Amniotic stem cell (primary cell): ENCODE measurements at places on chromosomes 12 and 14.

- DNase-seq = peak; percentile 85
Observed at GRCh38 chr12:75177997-75178396, 31.6 kb downstream of the KCNC2 start.

DNA sequence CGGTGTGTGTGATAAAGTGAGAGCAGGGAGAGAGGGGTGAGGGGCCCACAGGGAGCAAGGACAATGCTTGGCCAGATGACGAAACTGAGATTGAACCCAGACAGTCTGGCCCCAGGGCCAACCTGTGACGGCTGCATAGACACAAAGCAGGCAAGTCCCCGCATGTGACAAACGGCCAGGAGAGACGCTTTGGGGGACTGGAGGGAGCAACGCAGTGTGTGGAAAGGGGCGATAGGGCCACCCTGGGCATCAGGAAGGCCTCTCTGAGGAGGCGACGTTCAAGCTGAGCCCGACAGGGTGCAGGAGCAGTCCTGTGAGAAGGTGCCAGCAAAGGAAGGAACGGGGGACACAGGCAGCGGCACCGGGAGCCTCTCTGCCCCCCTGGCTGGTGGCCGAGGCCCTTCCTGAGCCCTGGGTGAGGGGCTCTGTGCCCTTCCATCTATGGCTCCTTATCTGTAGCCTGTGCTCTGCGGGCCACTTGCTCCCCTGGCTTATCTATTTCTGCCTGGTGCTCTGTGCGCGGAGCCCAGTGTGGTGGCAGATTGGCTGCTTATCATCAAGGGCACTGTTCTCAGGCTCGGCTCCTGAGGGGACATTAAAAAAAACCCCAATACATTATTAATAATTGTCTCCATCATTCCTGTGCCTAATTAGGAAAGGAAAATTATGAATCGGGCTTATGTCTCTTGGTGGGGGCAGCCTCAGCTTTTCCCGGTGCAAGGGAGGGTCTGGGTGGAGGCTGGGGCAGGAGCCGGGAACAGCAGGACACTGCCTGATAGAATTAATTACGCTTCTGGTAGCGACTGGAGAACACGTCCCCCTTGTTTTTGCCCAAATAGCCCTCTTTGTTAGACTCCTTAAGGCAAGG, 39.8 kb downstream of the PRIMA1 start:
- DNase-seq = no peak

DNA sequence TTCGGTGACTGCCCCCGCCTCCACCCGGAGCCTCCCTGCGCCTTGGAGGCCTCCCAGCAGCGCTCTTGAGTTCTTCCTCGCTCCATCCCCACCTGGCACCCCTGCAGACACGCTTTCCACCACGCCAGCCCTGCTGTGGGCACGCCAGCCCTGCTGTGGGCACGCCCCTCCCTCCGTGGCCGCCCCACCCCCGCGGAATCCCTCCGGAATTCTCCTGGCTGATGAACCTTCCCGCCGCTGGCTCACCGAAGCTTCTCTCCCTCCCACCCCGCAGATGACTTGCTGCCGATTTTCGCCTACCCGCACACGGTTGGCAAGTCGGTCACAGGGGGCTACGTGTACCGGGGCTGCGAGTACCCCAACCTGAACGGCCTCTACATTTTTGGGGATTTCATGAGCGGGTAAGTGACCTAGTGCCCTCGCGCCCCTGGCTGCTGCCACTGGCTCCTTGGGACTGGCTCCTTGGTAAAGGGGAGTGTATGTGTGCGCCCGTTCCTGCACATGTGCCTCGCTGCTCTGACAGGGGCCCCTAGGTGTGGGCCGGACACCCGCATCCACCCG, 15.2 kb downstream of the HHIPL1 start:
- DNase-seq = no peak

- DNase-seq = no peak
Observed at GRCh38 chr12:63164911-63165310, 13.9 kb upstream of the AVPR1A start.

- no peak for DNase-seq
Observed at GRCh38 chr12:120688527-120689071, 1.6 kb downstream of the MLEC start.

DNA sequence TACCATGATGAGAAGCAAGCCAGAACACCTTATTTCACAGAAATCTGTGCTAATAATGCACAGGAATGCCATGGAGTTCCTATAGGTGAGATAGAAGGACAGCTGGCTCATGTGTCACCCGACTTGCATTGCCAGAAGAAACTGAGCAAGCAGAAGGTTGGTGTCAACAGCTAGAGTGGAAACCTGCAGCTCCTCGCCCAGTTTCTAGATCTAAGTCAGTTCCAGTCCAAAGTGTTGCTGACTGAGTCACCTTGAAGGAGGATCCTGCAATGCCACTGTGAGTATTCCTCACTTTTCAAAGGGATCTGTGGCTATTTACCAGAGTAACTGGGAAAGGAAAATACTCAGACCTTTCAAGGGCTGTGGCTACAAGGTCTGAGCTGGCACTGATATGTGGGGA, 17.1 kb downstream of the CDKL1 start:
- no peak for DNase-seq

DNA sequence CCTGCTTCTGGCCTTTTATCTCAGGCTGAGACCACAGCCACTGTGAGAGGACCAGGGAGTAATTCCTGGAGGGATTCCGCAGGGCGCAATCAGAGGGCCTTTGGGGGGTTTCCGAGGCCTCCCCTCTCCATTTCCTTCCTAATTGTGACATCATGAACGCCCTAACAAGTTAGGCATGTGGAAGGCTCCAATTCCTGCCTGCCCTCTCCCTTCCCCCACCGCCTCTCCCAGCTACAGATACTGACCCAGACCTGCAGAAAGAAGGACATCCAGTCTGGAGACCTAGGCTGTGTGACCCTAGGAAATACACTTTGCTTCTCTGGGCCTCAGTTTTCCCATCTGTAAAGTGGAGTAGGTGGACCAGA, 637.9 kb downstream of the MED13L start:
- DNase-seq = no peak

DNA sequence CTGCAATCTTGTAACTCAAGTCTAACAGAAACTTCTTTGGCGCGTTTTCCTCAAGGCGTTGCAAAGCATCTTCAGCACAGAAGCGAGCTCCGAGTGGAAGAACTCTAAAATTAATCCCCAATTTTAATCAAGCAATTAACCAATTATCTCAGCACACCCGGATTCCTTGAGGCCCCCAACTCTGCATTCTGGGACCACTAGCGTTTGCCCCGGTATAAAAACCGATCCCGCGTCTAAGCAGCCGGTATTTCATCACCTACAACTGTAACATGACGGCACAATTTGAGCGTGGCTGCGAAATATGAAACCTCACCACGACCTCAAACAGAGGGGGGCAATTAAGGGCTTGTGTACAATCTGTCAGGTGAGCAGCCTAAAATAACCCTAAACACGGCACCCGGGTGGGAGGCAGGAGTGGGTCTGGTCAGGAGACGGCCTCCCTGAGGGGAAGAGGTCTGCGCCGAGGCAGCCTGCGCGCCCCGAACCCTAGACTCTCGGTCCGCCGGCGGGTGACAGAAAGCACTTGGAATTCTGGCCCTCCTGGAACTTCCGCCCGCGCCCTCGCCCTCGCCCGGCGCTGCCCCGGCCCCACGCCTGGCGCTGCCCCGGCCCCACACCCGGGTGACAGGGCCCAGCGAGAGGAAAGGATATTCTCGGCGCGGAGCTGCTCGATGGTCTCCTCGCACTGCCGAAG, 594 bp downstream of the ZCCHC8 start:
- peak; percentile 16 for DNase-seq

- DNase-seq = no peak
Observed at GRCh38 chr12:112170971-112171596, 45.7 kb downstream of the TRAFD1 start.

DNA sequence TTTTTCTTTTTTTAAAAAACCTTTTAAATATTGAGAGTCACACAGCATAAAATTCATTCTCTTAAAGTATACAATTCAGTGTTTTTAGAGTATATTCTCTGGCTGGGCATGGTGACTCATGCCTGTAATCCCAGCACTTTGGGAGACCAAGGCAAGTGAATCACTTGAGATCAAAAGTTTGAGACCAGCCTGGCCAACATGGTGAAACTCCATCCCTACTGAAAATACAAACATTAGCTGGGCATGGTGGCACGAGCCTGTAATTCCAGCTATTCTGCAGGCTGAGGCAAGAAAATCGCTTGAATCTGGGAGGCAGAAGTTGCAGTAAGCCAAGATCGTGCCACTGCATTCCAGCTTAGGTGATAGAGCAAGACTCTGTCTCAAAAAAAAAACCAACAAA, 68.4 kb upstream of the BCAT1 start:
- DNase-seq = no peak

DNA sequence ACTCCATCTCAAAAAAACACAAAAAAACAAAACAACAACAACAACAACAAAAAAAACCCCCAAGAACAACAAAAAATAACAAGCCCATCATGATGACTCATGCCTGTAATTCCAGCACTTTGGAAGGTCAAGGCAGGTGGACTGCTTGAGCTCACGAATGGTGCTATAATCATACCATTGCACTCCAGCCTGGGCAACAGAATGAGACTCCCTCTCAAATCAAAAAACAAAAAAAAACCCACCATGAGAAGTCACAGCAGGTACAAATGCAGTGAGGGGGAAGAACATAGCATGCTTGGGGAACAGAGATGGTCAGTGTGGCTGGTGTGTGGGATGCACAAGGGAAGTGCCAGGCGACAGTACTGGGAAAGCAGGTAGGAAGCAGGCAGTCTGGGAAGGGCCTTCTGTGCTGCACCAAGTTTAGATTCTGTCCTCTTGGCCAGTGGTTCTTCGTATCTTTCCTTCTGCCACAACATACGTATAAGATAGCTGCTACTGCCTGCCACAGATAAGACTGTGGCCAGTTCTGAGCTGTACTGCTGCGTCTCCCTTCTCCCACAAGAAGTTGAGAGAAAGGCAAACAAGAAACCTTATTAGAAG, 28.0 kb downstream of the ATG14 start:
- DNase-seq = no peak

- no peak for DNase-seq
Observed at GRCh38 chr12:82698708-82699564, 12.2 kb downstream of the TMTC2 start.

DNA sequence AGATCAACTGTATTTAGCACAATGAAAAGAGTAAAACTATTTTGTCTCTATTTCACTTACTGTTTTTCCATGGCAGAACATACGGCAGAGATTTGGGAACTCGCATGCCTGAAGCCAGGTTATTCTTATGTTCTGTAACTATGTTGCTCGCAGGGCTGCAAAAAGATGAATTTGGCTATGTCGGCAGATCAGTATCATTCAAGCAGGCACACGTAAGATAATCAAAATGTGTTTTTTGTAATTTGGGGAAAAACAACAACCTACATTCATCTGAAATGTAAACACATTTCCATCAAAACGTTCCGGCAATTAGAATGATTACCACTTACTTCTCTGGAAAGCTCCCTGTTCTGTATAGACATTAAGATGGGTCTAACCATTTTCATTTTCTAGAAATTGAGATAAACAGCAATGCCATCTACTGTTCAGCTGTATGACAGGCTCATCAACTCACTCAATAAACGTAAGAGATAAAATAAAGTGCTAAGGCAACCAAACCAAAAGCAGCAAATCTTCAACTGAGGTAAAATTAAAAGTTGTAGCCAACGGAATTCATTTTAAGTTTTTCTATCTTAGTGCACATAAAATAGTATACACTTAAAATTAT, 13.0 kb downstream of the GTSF1 start:
- no peak for DNase-seq

DNA sequence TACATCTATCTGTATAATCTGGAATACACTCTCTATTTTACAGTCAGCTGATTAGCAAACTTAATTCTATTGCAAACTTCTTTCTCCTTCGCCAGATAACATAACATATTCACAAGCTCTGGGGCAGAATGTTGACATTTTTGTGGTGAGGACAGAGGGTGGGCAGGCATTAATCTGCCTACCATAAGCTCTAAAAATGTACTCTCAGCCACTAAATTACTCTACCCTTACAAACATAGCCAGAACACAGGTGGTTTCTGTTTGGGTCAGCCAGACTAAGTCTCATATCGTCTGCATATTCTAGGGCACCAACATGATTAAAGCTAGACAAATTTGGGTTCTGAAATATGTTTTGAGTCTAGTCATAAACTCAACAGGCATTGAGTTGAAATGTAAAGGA, 90.1 kb downstream of the SLC6A15 start:
- no peak for DNase-seq

DNA sequence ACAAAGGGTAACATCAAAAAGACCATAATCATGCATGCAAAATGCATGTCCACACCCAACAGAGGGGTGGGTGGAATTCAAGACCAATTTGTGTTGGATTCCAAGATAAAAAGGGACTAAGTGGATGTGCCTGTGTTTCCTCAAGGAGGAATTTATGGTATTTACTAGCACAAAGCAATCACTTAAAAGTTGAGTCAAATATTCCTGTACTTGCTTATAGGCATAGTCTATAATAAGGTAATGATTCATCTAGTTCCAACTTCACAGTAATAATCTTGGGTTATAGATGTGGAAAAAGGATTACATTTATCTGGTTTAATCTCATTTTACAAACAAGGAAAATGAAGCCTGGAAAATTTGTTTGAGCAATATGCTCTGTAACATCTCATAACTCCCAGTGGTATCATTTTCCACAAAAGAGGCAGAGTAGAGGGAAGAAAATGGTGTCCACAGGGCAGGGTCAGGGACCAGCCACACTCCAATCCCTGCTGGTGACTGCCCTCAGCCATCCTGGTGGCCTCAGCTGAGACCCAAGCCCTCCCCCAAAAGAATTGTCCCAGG, 80.8 kb upstream of the REP15 start:
- DNase-seq = peak; percentile 29

DNA sequence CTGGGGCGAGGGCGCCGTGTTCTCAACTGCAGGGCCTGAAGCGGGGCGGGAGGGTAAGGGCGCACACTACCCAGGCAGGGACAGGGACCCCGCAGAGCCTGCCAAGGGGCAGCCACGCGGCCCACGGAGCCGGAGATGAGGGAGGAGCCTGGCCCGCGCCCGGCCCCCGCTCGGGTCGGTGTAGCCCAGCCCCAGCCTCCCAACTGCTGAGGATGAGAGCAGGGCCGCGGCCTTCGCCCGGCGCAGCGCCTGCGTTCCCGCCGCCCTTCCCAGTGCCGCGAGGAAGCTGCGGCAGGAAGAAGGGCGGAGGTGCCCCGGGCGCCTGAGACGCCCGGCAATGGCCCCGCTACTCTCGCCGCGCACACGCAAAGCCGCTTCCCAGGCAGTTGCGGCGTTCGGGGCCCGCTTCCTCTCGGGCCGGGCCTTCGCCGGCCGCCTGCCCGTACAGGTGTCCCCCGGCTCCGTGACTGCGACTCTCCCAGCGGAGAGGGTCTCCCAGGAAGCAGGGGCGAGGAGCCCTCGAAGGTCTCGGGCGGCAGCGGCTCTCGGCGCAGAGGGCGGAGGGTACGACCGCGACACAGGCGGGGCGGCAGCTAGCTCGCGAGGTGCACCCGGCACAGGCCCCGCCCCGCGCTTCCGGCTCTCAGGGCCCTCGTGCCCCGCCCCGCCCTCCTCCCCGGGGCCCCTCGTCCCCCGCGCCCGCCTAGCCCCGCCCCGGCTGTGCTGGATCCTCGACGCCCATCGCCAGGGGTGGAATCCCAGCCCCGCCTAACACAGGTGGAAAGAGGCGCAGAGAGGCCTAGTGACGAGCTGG, 24.8 kb upstream of the YY1 start:
- DNase-seq = no peak
